ENCODE measurements at places on chromosomes 11 and 22. TPM values are rescaled to one million over a fixed set of nuclear protein-coding genes. Genes with fewer than 3 reads are reported as not detected.

CCDC87 gene
- total RNA-seq: 0.61 TPM

TRIOBP gene
- total RNA-seq: 274 TPM

ATL3 gene
- 58.7 TPM for total RNA-seq

RAB38 gene
- total RNA-seq: 12.7 TPM

P4HA3 gene
- 0.06 TPM for total RNA-seq

KDM2A gene
- 9.2 TPM for total RNA-seq

LMO2 gene
- not detected for total RNA-seq

TSSK2 gene
- not detected for total RNA-seq

KRTAP5-1 gene
- total RNA-seq: not detected

SHANK3 gene
- total RNA-seq: 1.1 TPM

GRCh38 chr11:3218483-3219280 is at the start of gene MRGPRG:
Gene MRGPRG, minus strand, starts transcription at chr11:3218813. Its CDS starts 0 bp downstream, at chr11:3218813.
- no peak for DNase-seq

- DNase-seq: no peak
Observed at GRCh38 chr11:12354750-12355545, 22.4 kb upstream of the PARVA start.

- DNase-seq: no peak
Observed at GRCh38 chr22:45067731-45068130, 57.9 kb upstream of the PHF21B start.

GRCh38 chr22:35656284-35656752 is 8.1 kb downstream of the APOL6 start:
- DNase-seq: no peak

DNA sequence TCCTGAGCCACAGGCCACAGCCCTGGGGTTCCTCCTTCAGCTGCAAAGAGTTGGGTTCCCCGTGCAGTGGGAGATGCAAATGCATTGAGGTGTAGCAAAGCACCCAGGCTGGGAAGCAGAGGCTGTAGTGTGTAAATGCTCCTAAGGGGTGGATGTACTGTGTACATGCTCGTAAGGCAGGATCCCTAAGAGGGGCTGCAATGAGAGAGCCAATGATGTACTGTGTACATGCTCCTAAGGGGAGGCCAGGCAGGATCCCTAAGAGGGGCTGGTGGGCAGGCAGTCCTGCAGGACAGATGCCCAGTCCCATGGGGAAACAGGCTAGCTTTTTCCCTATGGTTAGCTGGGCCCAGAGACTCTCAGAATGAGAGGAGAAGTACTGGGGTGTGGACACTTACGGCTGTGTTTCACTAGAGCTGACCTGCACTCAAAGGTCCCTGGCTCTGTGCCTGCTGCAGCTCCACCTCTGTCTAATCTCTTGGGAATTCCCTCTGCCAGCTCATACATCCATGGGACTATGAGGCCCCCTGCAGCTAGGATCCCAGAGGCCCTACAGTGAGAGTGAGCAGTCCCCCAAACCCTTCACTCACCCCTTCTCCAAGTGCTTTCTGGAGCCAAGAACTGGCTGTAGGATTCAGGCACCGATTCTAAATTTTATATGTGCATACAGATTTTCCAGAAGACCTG is 261.9 kb upstream of the LUZP2 start:
- no peak for DNase-seq

- no peak for DNase-seq
Observed at GRCh38 chr11:130740819-130741218, 175.5 kb downstream of the SNX19 start.

- DNase-seq: peak; percentile 72
Observed at GRCh38 chr22:46929710-46930204, 167.3 kb downstream of the TBC1D22A start.

- no peak for DNase-seq
Observed at GRCh38 chr22:29122041-29122440, 49.2 kb downstream of the KREMEN1 start.

DNA sequence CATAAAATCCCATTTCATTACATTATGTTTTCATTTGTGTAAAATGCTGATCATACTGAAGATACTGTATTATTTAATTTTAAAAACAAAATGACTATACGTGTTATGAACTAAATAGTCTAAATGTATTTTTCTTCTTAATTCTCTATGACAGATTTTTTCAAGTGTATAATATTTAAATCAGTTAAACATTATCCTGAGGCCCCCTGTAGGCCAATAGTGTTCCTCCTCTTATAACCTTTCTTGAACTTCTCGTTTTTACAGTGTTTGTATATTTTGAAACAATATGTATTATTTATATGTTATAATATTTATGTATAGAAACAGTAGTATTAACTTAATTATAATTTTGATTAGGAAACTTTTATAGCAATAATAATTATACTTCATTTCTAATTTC is 151.1 kb upstream of the CHORDC1 start:
- DNase-seq: no peak

GRCh38 chr11:117913736-117914397 is 15.3 kb downstream of the TMPRSS13 start:
- no peak for DNase-seq

- no peak for DNase-seq
Observed at GRCh38 chr11:17463546-17464174, 13.0 kb downstream of the ABCC8 start.

DNA sequence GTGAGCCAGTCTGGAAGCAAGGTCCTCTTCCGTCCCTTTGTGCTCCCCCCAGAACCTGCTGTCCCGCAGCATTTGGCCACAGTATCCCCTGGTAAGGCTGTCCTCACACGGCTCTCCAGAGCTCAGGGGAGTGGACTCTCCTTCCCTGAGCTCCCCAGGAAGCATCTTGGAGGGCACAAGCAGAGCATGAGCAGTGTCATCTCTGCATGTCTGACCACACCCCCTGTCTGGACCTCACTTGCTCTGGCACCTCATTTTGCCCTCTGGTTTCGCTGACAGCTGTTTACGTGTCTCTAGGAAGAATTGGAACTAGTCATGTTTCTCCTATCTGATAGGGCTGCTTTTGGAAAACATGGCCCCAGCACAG is 15.5 kb downstream of the DCPS start:
- no peak for DNase-seq

DNA sequence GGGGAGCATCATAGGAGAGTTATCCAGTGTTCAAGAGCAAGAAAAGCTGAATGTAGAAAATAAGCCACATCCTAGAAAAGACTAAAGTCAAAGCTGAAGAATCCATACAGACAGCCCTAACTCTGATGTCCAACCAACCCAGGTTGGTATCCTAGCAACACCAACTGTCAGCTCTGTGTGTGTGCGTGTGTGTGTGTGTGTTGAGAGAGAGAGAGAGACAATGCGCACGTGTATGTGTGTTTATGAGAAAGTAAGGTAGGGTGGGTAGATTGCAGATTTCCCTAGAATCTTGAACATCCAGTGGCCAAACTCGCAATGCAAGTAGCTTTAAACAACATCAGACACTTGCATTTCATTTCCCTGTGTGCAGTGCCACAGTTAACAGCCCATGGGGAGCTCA is 274.9 kb downstream of the FAM181B start:
- DNase-seq: no peak

GRCh38 chr22:43269646-43270045 is 73.5 kb downstream of the SCUBE1 start:
- DNase-seq: no peak

GRCh38 chr11:95556342-95557163 is 233.0 kb downstream of the FAM76B start:
- DNase-seq: no peak

DNA sequence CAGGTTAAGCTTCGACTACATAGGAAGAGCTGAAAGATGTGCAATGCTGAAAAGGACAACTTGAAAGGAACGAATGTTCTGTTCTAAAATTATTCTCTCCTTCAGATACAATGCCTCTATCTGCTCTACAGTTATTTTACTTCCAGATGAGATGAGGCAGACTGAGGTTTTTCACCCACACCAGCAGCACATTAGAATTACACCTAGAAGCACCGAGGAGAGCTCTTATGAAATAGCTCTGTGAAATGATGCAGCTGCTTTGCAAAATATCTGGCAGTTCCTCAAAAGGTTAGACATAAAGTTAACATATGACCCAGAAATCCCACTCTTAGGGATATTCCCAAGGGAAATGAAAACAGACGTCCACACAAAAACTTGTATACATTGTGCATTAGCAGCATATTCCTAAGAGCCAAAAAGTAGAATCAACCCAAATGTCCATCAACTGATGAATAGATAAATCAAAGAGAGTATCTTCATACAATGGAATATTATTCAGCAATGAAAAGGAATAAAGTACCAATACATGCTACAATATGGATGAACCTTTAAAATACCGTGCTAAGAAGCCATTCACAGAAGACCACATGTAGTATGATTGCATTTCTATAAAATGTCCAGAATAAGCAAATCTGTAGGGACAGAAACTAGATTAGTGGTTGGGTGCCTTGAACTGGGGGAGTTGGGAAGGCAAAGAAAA is 34.5 kb downstream of the WT1 start:
- no peak for DNase-seq

- DNase-seq: no peak
Observed at GRCh38 chr22:17140826-17141766, 18.0 kb downstream of the HDHD5 start.

- DNase-seq: no peak
Observed at GRCh38 chr11:122681070-122681469, 25.5 kb downstream of the UBASH3B start.

DNA sequence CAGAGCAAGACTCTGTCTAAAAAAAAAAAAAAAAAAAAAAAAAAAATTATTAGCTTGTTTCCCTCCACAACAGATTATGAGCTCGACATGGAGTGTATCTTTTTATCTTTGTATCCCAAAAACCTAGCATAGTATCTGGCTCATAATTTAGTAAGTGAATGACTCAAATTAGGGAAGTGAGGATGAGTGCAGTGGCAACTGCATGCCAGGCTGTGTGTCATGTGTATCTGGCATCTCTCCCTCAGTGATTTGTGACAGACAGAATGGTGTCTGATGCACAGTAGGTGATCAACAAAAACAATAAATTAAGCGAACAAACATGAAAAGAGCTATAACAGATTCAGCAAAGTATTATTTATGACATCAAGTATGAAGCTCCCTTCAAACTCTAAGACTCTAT is 7.2 kb downstream of the STK33 start:
- no peak for DNase-seq

DNA sequence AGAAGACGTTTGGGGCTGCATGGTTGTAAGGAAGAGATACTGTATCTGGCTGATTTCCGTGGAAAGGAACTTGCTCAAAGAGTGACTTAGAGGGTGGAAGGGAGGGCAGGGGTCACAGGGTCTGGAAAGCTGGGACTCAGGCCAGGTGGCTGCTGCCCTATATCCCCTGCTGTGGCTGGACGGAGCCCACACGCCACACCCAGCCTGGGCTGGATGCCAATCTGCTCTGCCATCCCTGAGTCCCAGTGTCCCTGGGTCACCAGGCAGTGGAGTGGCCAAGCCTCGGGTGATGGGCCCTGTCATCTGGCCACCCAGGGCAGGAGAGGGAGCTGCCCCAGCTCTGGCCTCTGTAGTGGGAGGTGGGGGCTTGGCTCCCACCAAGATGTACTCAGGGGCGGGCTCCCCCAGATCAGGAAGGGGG is 26.5 kb upstream of the KRTAP5-7 start:
- DNase-seq: peak; percentile 38

GRCh38 chr11:56706486-56706885 is 7.6 kb downstream of the OR9G1 start:
- DNase-seq: no peak

DNA sequence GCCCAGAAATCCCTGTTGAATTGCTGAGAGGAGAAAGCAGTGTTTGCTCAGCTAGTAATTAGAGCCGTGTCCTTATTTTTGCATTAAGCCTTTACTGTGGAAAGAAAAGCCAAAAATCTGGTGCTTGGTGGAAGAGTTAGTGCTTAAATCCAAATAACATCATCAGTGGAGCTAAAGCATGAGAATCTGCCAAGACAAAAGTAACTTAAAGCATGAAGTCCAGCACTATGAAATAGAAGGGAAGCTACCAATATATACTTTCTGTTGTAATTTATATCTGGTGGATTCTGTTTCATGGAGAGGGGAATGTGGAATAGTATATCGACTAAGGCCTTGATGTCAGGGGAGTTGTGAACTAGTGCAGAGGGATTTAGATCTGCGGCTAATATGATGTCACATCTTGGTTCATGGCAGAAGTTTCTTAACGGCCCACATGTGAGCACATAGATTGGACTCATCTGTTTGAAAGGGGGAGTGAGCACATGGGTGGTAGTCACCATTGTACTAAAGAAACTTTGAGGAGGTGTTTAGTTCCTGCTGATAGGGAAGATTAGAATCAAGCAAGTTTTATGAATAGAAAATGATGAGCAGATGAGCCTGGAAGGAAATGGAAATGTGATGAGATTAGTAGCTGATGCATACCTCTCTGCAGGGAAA is 224.4 kb upstream of the MTNR1B start:
- DNase-seq: no peak

DNA sequence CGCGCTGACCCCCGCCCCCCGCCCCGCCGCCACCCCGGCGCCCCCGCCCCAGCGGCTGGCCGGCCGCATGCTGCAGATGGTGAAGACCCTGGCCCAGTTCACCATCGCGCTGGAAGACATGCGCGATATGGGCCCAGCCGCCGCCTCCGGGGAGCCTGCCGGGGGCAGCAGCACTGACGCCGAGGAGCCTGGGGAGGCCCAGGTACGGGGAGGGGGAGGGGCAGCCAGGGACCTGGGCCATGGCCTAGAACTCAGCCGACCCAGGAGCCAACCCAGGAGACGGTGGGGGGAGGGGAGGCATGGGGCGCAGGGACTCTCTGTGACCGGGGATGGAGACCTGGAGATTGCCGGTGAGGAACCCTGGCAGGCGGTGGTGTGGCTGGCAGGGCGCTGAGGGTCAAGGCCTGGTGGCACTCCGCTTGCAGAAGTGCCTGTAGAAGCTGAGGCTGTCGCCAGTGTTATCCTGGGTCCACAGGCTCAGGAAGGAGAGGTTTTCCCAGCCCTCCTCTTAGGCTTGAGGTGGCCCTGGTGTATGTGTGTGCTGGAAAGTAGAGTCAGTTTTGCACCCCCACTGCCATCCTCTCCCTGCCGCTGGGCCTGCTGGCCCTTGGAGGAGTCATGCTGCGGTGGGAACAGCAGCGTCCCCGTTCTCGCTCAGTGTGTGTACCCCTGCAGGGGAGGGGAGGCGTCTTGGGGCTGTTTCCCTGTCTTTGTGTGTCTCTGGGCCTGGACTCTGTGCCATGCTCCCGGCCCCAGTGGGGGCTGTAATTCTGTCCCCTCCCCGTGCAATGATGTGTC is 32.9 kb upstream of the RELT start:
- no peak for DNase-seq

DNA sequence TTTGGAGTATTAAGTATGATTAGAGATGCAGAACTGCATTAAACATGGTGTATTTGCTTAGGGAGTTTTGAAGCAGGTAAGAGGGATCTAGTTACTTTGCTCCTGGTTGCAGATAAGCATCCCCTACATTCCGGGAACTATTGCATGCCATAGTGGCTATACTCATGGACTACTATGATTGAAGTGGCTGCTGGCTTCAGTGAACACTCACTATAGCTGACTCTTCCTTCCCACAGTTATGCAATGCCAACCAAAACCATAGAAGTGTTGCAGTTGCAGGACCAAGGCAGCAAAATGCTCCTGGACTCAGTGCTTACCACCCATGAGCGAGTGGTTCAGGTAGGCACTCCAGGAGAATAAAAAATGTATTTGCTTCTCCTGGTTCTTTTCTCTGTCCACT is 17.0 kb downstream of the COA4 start:
- no peak for DNase-seq

GRCh38 chr22:40955571-40955970 is 4.4 kb downstream of the RBX1 start:
- no peak for DNase-seq
